ENCODE measurements at places on chromosomes 7 and 10. TPM values are rescaled to one million over a fixed set of nuclear protein-coding genes. Genes with fewer than 3 reads are reported as not detected.

FAM25A gene
- total RNA-seq, result not detected

PSMG3 gene
- 12.1 TPM for total RNA-seq

SCD gene
- total RNA-seq, result 21.2 TPM

CCDC3 gene
- total RNA-seq, result 3.7 TPM

SLK gene
- total RNA-seq, result 28.1 TPM

FBXL15 gene
- 9.4 TPM for total RNA-seq

TMEM229A gene
- not detected for total RNA-seq

PCLO gene
- total RNA-seq, result 3.8 TPM

CPVL gene
- 37.5 TPM for total RNA-seq

PLAC9 gene
- 29.1 TPM for total RNA-seq

SLC26A4 gene
- total RNA-seq, result 0.46 TPM

ZNF467 gene
- 5.2 TPM for total RNA-seq

GTF2I gene
- 117 TPM for total RNA-seq

TET1 gene
- total RNA-seq, result 2.9 TPM

WNT8B gene
- not detected for total RNA-seq

AGK gene
- total RNA-seq, result 27.7 TPM

CCT6A gene
- total RNA-seq, result 67.2 TPM

DNAJB12 gene
- 26.1 TPM for total RNA-seq

LDB1 gene
- total RNA-seq, result 56.2 TPM

FBXO24 gene
- total RNA-seq, result 0.35 TPM

GIMAP5 gene
- 8.5 TPM for total RNA-seq

NME8 gene
- total RNA-seq, result not detected

GHITM gene
- 394 TPM for total RNA-seq

NKX6-2 gene
- total RNA-seq, result not detected

ST8SIA6 gene
- total RNA-seq, result 6.3 TPM

CFAP70 gene
- total RNA-seq, result 1.5 TPM

HMX2 gene
- not detected for total RNA-seq

MICALL2 gene
- 6.2 TPM for total RNA-seq

CYP26C1 gene
- 0.05 TPM for total RNA-seq

ABCB8 gene
- total RNA-seq, result 24.6 TPM

AKR1D1 gene
- not detected for total RNA-seq

WEE2 gene
- total RNA-seq, result not detected

LHFPL3 gene
- total RNA-seq, result not detected

LEP gene
- total RNA-seq, result 0.86 TPM

FIGNL1 gene
- total RNA-seq, result 3.4 TPM

ZCWPW1 gene
- total RNA-seq, result 5.4 TPM

PARD3 gene
- 33.5 TPM for total RNA-seq

GSAP gene
- total RNA-seq, result 8.0 TPM

MSANTD7 gene
- 4.4 TPM for total RNA-seq

PTF1A gene
- total RNA-seq, result not detected

CPA1 gene
- total RNA-seq, result not detected

TCF7L2 gene
- total RNA-seq, result 9.4 TPM

MLXIPL gene
- 6.9 TPM for total RNA-seq

DDIT4 gene
- 54.8 TPM for total RNA-seq

FLNC gene
- 601 TPM for total RNA-seq

RAB18 gene
- 119 TPM for total RNA-seq

TRIM73 gene
- total RNA-seq, result 0.94 TPM

ZNF485 gene
- total RNA-seq, result 1.4 TPM

TMEM72 gene
- total RNA-seq, result not detected

GPR22 gene
- total RNA-seq, result 36.4 TPM

NPSR1 gene
- not detected for total RNA-seq

DLG5 gene
- total RNA-seq, result 8.8 TPM

All from Right ventricle myocardium superior (tissue), 1 donor.